ENCODE measurements at places on chromosomes 6 and 20.

GRCh38 chr20:41029150-41029901, 704 bp downstream of the TOP1 start:
- no peak for DNase-seq

- DNase-seq = peak; percentile 3
Measured at GRCh38 chr6:38259736-38260135, 380.0 kb downstream of the BTBD9 start.

DNA sequence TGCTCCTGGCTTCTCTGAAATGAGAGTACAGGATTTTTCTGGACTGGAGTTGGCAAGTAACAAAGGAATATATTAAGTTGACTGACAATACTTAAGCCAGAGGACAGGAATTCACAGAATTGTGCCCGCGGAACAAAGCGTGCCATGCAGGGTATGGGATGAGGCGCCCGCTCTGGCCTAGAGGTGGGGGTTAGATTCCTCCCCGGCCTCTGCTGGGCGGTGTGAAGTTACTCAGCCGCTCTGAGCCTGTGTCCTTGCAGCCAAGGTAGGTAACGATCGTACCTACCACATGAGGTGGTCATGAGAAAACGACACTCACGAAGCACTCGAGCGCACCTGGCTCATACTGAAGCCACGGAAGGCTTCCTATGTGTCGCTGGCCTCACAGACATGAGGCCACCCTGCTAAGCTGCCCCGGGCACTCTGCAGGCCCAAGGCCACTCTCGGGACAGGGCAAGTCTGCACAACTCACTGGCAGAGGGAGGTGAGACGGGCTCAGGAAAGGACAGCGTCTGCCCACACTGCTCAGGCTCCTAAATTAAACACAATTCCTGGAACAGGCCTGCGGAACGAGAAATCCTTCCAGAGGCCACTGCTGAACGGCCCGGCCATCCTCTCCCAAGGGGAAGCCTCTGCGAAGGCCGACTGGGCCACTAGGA, 70.8 kb downstream of the PSMG4 start:
- DNase-seq = no peak

DNA sequence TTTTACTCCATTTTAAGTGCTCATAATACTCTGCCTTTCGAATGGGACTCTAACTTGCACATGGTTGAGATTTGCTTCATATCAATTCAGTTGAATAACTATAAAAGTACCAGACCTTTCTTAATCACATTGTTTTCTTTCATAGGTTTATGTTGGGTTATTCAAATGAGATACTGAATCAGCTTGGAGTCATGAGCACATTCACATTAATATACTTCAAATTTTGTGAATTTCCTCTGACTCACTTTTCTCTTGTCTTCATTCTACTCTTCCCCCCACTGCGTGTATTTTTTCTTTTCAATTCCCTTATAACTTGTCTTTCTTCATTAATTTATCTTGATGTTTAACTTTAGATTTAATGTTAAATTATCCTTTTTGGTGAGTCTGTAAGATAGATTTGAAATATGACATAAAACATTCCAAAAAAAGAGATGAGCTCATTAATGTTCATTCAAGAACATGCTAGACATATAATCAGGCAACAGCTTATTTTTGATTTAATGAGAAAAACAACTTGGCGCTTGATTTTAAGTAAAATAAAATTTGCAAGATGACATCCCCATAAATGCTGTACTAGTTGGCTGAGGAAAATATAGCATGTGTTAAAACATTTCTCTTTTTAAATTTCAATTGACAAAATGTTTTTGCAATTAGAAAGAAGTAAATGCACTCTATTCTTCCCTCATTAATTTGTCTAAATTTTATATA, 736.0 kb downstream of the CD109 start:
- DNase-seq = no peak

GRCh38 chr6:20729086-20729485, 194.8 kb downstream of the CDKAL1 start:
- DNase-seq = no peak

GRCh38 chr6:141158740-141159139, 974.0 kb upstream of the GJE1 start:
- DNase-seq = no peak

- DNase-seq = no peak
Measured at GRCh38 chr6:41770381-41771057, 9.2 kb downstream of the FRS3 start.

DNA sequence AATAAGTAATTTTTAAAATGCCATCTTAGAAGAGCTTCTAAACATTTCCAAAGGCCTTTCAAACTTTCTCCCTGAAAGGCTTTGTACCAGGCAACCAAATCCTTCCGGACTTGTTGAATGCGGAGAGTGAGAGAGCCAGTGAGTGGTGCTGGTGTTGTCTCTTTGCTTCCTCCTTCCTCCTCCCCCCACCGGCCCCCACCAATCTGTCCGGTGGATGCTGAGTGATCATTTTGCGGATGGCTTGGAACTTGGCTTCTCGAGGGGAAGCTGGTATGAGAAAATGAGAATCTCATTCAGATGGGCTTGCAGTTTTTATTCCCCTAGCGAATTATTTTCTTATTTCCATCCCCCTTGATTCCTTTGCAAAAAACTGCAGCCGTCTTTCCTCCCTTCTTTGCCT, 97.3 kb downstream of the ANKRD60 start:
- no peak for DNase-seq

DNA sequence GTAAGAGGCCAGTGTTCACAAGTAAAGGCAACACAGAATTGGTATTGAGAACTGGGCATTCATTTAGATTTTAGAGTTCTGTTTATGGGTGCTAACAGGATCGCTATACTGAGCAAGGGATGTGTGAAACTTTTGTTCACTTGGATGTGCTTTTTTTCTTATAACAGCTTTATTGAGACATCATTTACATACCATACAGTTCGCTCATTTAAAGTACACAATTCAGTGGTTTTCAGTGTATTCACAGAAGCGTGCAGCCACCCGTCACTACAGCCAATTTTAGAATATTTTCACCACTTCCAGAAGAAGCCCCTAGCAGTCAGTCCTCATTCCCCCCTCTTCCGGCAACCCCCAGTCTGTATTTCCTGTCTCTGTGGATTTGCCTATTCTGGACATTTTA, 48.7 kb downstream of the GFRA4 start:
- no peak for DNase-seq

DNA sequence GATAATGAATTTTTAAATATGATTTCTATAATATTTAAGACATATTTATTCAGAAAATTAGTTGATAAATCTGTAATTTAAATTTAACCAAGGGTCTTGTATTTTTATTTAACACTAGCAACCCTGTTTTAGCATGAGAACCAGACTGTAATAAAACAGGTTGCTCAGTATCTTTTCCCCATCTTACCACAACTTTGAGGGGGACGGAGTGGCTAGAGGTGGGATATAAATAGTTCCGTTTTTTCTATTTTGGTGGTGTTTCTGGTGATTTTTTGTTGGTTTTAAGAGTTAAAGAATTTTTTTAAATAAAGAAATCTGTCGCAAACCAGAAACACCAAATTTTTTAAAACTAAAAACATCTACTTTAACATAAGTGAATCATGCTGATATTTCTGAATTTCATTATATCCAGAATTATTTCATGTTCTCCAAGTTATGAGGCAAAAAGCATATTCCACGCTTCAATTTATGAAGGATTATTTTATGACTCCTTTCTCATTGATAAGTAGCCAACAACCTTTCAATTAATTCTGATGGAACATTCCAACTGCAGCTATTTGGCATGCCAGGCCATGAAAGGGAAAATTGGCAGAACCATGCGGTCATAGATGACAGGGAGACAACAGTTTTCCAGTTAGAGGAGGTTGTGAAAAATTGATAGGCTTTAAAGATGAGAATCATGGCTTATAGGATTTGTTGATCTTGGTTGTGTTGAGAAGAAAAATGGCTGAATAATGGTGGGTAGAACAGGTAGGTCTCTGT, 151.9 kb upstream of the CARMIL1 start:
- DNase-seq = no peak

DNA sequence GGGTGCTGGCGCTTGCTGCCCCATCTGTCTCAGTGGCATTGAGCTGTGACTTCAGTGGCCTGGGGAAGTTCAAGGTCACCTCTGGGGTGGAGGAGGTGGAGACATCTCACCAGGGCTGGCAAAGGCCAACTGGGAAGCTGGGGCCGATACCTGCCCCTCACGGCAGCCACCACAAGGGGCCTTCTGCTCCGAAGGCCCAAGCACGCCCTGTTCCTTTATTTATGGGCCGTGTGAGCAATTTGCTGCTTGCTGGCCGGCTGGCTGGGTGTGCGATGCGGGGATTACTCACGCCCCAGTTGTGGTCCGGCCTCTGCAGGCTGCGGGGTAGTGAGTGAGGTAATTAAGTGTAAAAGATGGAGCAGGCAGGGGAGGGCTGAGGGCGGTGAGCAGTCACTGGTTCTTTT, 13.2 kb upstream of the SCRT2 start:
- no peak for DNase-seq

GRCh38 chr6:139497345-139497961, 123.0 kb upstream of the CITED2 start:
- DNase-seq = no peak

DNA sequence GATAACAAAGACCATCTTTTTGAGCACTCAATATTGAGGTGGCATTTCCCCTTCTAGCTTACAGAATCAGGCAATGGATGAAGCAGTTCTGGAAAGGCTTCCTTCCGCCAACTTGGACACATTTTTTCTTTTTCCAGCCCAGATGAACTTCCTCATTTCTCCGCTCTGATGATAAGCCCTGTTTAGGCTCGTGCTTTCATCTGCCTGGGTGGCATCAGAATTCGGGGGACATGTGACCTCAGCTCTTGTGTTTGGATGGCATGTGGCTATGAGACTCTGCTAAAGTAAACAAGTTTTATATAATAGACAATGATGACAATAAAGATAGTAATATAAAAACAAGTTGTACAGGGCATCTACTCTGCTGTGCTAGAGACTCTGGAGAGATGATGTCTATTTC, 796.7 kb downstream of the DHX35 start:
- no peak for DNase-seq

DNA sequence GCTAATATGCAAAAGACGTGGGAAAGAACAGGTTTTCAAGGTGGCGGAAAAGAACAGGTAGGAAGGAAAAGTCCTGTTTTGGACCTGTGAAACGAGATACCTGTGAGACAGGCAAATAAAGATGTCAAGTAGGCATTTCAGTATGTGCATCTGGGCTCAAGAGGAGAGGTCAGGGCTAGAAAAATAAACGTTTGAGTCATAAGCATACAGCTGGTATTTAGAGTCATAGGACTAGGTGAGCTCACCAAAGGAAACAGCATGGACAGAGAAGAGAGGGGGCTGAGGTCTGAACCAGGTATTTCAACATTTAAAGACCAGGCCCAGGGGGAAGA, 14.9 kb downstream of the MTFR2 start:
- no peak for DNase-seq

GRCh38 chr20:59022754-59023153, 3.5 kb downstream of the TUBB1 start:
- DNase-seq = no peak

DNA sequence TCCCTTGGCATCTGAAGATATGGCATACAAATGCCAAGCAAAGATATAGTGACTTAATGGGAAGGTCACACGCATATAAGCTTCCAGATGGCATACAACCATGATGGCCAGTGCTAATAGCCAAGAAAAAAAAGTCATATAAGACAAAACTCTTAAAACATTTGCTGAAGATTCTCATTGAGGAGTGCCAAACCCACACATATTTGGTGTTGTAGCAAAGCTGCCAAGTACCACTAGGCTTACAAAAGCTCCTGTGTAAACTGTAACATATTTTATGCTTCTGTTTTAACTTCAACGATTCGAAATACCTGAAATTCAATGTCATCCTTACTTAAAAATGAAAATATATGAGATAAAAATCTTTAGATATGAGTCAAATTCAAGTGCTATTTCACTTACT, 123.0 kb downstream of the HMGCLL1 start:
- DNase-seq = no peak

DNA sequence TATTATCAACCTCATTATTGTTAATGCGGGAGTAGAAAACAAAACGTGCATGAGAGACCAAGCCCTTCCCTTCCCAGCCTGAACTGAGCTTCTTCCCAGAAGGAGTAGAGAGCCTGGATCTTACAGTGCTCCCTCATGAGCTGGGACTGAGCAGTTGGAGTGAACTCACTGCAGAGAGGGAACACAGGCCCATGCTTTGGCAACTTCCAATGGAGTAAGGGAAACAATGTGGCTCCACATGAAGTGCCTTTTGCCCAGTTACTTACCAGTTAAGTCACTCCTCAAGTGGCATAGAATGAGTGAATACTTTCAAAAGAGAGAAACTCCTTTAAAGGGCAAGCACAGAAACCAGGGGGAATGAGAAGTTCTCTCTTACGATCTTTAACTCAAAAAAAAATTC, 12.4 kb downstream of the FHL5 start:
- no peak for DNase-seq

DNA sequence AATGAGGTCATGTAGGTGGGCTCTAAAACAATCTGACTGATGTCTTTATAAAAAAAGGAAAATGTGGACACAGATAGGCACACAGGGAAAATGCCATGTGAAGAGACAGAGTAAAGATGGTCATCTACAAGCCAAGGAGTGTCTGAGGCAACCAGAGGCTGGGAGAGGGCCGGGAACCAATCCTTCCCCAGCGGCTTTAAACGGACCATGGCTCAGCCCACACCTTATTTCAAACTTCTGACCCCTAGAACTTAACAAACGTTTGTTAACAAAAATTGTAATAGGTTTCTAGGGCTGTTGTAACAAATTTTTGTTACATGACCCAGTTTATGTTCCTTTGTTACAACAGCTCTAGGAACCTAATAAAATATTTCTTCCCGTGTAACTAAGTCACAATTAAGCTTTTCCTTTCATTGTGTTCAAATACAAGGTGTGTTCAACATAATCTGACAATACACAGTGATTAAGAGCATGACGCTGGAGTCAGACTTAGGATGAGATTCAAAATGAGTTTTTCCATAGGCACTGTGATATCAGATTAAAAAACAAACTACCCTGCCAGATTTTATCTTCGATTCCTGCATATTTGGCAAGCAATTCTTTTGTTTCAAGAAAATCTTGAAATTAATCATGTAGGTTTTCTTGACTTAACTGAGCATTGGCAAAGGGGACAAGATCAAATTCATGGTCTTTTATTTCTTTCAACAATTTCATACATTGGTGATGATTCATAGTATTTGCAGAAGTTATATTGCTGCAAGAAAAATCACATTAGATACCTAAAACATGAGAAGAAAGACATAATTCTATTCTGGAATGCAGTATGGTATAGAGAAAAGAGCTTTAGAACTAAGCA, 169.5 kb upstream of the RIPOR2 start:
- DNase-seq = no peak

DNA sequence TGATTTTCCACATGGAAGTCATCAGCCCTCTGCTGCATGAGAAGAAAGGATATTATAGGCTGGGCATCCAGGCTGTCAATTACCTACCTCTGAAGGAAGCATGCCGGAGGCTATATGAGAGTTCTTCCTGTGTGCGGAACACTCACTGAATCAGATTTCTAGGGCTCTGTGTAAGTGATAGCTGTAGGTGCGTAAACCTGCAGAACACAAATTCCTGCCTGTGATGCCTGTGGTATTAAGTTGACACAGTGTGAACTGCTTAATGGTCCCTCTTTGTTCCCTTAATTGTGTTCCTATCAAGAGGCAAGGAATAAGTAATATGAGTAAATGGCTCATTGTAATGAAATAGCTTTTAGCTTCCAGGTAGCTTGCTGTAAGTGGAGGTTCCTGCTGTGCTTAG, 103.3 kb downstream of the ANKS1A start:
- DNase-seq = no peak
